Activated CD4-positive, alpha-beta T cell treated with anti-CD3 and anti-CD28 coated beads, Interleukin-2, amount 50 U/mL, for 16 hours (primary cell): ENCODE measurements at places on chromosomes 1 and 21.

GRCh38 chr1:175673371-175674150, 69.8 kb downstream of the TNR start:
- no peak for DNase-seq

- no peak for DNase-seq
These were observed 22.7 kb downstream of the ERO1B start for GRCh38 chr1:236259043-236259442.

DNA sequence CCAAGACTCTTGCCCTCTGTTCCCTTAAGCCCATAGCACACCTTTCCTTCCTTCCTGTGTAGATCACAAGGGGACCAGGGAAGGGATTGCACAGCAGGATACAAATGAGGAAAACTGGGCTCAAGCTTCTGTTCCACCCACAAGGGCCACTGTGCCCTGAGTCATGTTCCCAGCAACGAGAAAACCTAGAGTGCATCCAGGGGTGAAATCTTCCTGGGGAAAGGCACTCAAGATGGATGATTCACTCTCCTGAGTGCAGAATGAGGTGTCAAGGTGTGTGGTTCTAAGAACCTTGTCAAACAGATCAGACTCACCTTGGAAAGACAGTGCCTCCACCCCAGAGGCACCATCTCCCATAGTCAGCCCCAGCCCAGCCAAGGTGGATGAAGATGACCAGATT, 40.7 kb upstream of the EYA3 start:
- no peak for DNase-seq

DNA sequence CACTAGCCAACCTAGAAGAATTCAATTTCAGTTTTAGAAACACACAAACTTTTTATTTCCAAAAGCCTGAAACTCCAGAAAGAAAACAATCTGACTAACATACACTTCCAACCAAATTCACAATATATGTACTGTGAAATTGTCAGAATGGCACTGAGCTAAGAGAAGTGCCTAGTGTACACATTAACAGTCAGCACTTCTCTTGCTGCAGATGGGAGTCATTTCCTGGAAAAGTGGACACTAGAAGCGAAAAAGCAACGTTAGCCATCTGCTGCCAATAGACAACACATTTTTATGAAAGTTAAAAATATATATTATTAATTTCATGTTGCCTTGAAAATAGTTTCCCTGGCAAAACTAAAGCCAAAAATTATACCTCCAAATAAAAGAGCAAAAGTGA, 66.1 kb downstream of the EPS15 start:
- no peak for DNase-seq

- DNase-seq, result no peak
These were observed 58.7 kb upstream of the KIAA1614 start for GRCh38 chr1:180854001-180854400.

GRCh38 chr1:46401964-46402626, 8.0 kb downstream of the FAAH start:
- no peak for DNase-seq

- peak; percentile 57 for DNase-seq
These were observed 155.4 kb downstream of the PGBD5 start for GRCh38 chr1:230270559-230271281.

DNA sequence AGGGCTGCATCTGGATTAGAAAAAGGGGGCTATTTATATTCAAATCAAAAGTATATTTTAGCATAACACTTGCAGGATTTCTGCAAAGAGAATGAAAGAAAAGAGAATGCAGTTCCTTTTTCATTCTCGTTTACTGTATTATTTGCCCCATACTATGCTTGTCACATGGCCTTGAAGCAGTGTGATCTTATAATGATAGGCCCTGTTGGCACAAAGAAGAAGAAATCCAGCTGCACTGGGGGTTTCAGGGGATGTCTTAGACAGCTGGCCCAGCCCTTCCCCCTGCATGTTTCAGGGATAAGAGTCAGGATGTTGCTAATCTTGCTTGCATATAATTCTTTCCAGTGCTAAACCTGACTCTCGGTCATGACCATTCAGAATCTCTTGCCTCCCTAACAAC, 369.5 kb downstream of the SEC16B start:
- no peak for DNase-seq

DNA sequence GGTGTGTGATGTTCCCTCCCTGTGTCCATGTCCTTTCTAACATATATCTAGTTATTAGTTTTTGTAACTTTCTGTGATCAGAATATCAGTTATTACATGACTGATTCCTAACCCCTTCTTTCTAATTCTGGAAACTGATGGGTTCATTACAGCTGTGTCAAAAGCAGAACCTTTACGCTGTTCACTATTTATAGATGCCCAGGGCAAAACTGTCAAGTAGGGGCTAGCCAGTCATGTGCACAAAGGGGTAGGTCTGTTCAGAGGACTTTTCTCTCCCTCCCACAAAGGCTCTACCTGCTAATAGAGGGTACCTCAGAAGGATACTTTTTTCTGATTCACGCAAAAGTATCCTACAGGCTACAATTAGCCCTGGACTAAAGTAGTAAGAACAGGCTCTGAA, 79.2 kb downstream of the NRDC start:
- DNase-seq, result no peak
